Activated CD8-positive, alpha-beta T cell treated with anti-CD3 and anti-CD28 coated beads, Interleukin-2, amount 10 ng/mL, durations not matched to agents 7 days and 5 days (primary cell): ENCODE measurements at places on chromosomes 11 and 22.

GRCh38 chr22:42617155-42617983, 2.7 kb upstream of the POLDIP3 start:
- no peak for DNase-seq

DNA sequence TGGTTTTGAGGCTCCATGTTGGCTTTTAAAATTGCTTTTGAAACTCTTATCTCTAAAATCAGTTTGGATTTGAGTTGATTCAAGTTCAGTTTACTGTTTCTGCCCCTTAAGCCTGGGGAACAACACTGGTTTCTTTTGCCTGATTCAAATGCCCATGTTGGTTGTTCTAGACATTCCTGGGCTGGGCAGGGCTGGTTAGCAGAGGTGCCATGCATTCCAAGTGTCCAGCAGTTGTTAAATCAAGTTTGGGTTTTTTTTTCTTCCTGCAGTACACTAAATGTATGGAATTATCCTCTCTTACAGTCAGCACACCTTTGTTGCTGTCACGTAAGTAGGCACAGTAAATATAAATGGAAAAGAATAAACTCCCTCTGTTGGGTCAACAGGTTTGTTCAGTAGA, 67.2 kb upstream of the MTMR2 start:
- DNase-seq: no peak

DNA sequence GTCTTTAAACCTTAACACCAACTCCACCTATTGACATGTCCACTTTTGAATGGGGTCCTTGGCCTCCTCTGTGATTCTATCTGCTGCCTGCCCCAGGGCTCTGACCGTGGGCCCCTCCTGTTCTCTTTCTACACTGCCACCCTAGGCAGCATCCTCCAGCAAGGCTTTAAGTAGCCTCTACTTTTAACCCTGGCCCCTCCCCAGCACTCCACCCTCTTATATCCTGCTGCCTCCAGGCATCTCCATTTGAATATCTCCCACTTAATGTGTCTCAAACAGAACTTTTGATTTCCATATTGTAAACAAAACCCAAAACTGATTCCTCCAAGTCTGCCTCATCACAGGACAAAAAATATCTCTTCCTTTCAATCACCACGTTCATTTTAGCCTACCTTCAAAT, 90.5 kb upstream of the ARHGAP32 start:
- DNase-seq: no peak

DNA sequence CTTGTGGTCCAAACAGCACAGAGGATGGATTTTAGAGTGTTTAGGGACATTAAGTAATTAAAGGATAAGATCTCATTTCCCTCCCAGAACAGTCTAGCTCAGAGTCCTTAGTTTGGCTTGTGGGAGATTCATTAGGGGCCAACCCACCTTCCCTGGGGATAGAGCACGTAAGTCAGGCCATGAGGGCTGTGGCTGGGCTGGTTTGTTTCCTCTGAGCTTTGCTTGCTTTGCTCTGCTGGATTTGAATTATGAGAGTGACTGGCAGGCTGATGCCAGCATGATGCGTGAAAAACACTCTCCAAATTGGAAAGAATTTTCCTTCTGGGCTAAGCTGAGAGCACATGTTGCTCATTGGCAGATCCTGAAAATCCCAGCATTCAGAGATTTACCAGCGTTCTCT, 84.7 kb upstream of the HEPHL1 start:
- DNase-seq: no peak
